ENCODE measurements at places on chromosomes 5 and 9. TPM values are rescaled to one million over a fixed set of nuclear protein-coding genes. Genes with fewer than 3 reads are reported as not detected.

The FBN2 gene
- 0.57 TPM for total RNA-seq

The ZNF883 gene
- total RNA-seq = 0.57 TPM

- DNase-seq = no peak
These were observed 173.7 kb downstream of the CARTPT start for GRCh38 chr5:71892641-71893365.

GRCh38 chr5:50965654-50966375 lies 299.4 kb downstream of the PARP8 start:
- no peak for DNase-seq

GRCh38 chr9:124458441-124458840 lies 8.2 kb downstream of the ADGRD2 start:
- DNase-seq = no peak

Data from esophagus squamous epithelium (tissue), 5 donors.